ENCODE measurements at places on chromosomes 7 and 10.

DNA sequence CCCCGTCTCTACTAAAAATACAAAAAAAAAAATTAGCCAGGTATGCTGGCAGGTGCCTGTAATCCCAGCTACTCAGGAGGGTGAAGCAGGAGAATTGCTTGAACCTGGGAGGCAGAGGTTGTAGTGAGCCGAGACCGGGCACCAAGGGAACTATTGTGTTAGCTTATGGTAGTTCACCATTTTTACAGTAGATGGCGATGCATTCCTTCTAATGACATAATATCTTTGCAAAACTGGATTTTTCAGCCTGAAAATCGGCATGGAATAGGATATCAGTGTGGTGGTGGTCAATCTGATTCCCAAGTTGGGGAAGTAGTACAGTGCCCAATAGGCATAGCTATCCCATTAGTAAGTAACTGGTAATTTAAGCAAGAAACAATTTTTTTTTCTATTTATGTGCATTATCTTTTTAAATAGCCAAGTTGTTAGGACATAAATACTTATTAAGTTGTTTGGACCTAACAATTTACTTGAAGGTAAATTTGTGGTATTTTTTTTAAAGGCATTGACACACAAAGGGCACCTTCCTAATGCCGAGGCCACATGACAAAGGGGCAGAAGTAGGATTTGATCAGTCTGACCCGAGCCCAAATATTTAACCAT lies 17.6 kb upstream of the IMPDH1 start:
- no peak for DNase-seq

DNA sequence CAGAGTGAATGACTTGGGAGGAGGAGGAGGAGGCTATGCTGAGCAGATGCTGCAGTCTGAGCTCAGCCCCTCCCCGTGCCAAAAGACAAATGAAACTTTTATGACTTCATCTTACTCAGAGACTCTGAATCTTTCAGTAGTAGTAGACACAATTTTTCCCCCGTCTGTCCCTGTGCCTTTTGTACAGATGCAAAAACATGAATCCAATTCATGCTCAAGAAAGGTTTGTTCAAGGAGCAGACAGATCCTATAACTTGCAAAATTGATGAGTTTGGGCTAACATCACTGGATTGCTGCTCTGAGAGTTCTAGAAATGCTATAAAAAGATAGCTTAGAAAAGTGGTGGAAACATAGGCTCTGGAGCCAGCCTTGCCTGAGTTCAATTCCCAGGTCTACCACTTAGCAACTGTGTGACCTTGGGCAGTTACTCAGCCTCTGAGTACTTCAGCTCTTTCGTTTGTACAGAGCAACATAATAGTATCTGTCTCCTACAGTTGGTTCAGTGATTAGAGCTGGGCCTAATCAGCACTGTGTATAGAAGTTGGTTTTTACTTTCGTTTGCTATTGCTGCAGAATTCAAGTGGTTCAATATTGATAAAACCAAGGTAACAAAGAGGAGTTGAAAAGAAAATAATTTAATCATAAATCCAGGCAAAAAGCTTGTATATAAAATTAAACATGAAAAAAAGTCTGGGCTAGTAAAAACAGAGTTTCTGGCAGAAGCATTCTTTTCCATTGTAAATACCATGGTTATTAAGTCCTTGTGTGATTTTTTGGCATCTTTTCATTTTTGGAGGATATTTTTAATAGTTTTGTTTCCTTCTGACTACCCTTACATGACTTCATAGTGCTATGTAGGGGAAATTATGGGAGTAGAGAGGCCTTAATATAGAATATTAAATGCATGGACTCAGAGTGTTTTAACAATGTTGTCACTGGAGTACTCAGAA lies 174.2 kb upstream of the ZNF32 start:
- DNase-seq, result no peak

- DNase-seq, result no peak
These were observed 115.9 kb downstream of the VIPR2 start for GRCh38 chr7:159028508-159029401.

GRCh38 chr10:126949161-126949503 lies 43.9 kb downstream of the DOCK1 start:
- no peak for DNase-seq
